Activated CD4-positive, CD25-positive, alpha-beta regulatory T cell (primary cell): ENCODE measurements at places on chromosomes 5 and 9.

- no peak for DNase-seq
These were observed 15.7 kb upstream of the INPP5E start for GRCh38 chr9:136455043-136456002.

DNA sequence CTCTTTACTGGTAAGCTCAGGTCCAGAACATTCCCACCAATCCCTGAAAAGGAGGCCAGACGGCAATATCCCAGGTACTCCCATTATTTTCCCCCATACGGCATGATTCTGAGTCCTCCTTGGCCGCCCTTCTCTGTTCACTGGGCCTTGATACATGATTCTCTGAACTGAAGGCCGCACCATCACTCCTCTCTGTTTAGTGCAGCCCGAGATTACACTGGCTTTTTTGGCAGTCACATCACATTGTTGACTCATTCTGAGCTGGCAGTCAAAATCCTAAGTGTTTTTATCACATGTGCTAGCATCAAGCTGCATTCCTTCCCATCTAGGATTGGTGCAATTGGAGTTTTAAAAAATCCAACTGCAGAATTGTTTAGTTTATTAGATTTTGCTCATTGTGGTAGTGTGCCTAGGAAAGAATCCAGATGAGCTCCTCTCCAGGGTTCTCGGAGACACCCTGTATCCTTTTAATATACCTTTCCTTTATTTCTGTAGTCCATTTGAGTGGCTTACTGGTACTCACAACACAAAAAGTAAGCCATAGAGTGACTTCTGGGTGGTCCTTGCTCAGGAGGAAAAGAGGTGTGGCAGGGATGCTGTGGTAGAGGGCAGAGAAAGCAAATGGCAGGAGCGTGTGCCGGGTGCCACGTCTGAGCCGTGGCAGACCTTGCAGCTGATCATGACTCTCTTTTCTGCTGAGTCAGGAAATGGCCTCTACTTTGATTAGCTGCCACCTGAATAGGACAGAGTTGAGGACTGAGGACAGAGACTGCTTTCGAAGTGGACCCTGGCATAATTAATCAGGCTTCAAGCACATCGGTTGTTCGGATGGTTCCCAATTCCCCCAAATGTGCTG lies 121.1 kb upstream of the IL12B start:
- DNase-seq: no peak

- no peak for DNase-seq
These were observed 81.7 kb downstream of the ZNF354C start for GRCh38 chr5:179141867-179142266.

DNA sequence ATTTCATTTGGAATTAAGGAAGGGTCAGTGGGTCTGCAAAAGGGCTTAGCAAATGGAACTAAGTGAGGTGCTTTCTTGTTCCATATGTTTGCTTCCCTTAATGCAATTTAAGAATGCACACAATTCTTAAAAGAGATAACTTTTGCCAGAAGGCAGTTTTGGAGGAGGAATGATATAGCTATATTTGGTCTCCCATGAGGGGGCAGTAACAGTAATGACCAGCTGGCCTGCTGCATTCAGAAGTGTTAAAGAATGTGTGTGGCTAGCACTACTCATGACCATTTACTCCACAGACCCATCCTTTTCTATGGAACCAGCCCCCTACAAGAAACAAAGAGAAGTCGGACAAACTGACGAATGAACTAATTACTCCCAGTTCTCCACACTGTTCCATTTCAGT lies 638.9 kb downstream of the RAB3C start:
- DNase-seq: no peak

- DNase-seq: no peak
These were observed 151.2 kb downstream of the SNCAIP start for GRCh38 chr5:122463221-122463620.

- no peak for DNase-seq
These were observed 1.9 kb downstream of the DIPK1B start for GRCh38 chr9:136714096-136714892.

DNA sequence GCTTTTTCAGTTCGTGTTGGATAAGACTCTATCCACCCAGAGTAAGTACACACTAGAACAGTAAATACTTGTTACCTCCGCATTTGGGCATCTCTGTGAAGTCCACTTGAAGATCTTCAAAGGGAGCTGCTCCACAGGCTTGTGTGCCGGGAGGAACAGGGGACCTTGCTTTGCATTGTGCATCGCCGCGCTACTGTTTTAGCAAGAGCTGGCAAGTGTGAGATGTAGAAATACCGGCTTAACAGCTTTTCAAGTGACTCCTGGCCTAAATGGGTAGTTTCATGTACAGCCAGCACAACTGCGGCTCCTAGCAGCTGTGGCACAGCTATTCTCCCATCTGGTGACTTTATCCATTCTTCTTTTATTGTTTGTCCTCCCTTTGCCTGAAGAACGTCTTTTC lies 8.4 kb upstream of the ZNF354C start:
- DNase-seq: no peak

DNA sequence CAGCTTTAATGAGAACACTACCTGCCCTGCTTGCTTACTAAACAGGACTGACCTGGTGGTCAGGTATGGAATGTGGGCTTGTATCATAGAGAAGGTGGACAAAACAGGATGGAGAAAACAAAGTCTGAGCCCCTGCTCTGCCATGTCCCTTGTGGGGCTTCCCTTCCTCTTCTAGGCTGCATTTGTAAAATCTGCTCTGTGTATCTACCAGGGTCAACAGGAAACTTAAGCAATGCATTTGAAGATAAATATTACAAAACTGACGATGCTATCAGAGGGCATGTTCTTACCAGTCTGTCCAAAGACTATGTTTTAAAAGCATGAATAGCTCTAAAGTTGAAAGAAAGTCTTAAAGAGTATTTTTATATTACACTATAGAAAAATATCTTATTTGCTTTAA lies 228.7 kb downstream of the DCP2 start:
- no peak for DNase-seq

- DNase-seq: no peak
These were observed 208.7 kb upstream of the RAI14 start for GRCh38 chr5:34447424-34447823.

GRCh38 chr5:131530706-131531331 lies 104.2 kb downstream of the RAPGEF6 start:
- no peak for DNase-seq

DNA sequence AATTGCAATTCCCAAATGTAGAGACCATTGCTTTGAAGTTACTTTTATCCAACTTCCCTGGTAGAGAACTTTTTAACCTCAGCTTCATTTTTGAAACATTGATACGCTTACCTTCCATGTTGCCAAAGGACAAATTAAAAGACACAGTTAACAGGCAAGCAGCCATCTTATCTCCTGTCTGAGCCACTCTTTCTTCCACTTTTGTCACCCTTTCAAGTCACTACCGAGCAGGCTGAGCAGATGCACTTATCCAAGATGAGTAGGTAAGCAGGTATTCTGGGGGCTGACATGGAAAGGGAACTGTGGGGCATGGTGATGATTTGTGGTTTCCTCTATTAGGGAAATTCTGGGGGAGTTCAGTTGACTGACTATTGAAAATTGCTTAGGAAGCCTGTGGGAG lies 66.7 kb downstream of the DOCK2 start:
- DNase-seq: no peak

DNA sequence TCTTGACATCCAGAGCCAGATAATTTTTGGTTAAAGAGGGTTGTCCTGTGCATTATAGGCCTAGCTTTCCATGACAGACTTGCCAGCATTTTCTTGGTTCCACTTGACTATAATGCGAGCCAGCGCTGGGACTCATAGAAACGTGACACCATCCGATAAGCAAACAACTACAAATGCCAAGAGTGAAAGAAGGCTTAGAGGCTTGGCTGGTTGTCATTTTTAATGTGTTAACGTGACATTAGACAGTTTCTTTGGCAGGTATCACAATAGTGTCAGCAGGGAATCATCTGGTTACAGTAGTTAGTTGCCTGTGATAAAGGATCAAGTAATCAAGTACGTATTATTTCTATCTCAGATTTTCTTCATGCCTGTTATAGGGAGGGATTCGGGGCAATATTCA lies 20.0 kb upstream of the LIFR start:
- no peak for DNase-seq

DNA sequence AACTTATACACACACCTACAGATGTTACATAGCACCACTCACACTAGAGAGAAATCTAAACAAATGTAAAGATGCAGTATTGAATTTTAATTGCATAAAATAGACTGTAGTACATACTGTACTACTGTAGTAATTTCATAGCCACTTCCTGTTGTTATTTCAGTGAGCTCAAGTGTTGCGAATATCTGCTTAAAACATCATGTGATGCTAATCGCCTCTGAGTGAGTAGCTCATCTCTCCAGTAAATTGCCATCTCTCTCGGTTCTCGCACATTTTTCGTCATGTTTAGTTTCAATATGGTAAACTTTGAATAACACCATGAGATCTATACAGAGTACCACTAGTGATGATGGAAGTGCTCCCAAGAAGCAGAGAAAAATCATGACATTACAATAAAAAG lies 22.0 kb upstream of the ARHGEF28 start:
- DNase-seq: no peak

- no peak for DNase-seq
These were observed 98.0 kb upstream of the TSLP start for GRCh38 chr5:110973510-110973909.

GRCh38 chr9:28179893-28180292 lies 606.6 kb upstream of the C9orf72 start:
- no peak for DNase-seq

DNA sequence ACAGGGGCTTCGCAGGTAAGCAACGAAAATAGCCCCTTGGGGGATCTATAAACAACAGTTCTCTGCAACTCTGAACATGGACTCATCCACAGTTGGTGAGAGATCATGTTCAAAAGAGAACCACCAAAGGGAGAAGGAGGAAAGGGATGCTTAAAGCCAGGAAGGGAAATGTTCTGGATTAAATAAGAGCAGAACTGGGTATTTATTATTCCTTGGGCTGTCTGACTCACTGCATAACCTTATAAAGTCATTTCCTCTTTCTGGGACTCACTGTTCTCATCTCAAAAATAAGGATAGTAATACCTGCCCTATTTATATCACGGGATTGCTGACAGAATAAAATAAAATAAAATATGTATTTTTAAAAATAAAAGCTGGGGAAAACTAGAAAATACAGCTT lies 11.2 kb upstream of the MARCHF3 start:
- no peak for DNase-seq

- DNase-seq: no peak
These were observed 5.1 kb upstream of the SPIN1 start for GRCh38 chr9:88383176-88383575.

GRCh38 chr9:74958587-74958986 lies 5.9 kb upstream of the C9orf40 start:
- DNase-seq: no peak
